ENCODE measurements at places on chromosomes 5 and 9.

DNA sequence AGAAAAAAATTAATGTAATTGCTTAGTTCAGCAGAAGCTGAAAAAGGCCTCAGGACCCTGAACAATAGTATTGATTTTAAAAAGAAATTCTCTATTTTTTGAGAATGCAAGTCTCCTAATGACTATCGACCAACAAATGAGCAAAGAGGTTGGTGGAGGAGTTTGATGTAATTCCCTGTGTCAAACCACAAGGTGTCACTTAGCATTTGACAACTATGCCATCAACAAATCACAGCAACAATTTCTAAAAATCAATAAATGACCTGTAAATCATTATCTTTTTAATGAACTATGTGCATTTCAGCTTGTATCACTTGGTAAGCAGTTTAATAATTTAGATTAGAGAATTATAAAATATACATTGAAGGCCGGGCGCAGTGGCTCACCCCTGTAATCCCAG lies 133.7 kb downstream of the PRELID2 start:
- DNase-seq, result no peak

DNA sequence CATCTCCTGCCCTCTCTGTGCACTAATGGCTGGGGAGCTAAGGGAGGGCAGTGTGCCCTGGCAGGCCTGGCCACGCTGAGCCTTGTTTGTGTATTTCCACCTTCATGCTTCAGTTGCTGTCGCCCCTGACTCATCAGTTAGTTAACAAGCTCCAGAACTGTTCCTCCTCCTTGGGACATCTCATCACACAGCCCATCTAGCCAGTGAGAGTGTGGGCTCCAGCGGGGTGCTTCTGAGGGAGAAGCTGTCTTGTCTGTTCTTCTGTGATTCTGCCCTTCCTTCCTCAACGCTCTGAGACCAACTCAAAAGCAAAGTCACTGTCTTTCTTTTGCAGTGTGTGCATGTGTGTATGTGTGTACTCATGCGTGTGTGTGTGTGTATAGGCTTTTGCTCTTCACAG lies 58.3 kb upstream of the CPEB4 start:
- no peak for DNase-seq

GRCh38 chr5:132372127-132372526 lies 2.6 kb downstream of the SLC22A5 start:
- no peak for DNase-seq

DNA sequence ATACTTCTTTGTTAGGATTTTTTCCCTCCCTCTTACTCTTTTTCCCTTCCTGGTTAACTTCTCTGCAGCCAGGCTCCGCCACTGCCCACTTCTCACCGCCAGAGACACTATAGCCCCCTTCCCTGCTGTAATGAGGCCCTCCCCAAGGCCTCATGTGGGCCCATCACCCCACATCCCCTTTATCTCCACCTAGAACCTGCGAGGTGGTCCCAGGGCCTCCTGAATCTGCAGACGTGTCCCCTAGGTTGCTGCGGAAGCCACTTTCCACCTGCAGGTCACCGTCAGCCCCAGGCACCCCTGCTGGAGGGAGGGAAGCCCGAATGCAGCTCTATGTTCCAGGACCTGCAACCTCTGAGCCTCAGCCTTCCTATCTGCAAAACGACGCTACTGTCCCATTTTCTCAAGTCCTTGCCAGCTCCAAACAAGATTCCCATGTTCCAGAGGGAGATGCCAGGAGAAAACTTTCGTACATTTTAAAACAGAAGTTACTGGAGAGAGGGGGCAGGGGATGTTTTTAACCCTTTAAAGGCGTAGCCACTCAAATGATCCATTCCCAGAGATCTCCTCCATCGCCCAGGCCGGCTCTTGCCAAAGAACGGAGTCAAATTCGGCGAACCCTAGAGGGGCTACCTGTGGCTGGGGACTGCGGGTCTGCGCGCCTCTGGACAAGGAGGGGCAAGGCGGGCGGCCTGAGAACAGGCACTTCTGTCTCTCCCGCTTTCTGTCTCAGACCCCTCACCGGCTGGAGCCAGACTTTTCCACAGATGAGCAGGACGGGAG lies 929 bp downstream of the SH3PXD2B start:
- DNase-seq, result no peak

DNA sequence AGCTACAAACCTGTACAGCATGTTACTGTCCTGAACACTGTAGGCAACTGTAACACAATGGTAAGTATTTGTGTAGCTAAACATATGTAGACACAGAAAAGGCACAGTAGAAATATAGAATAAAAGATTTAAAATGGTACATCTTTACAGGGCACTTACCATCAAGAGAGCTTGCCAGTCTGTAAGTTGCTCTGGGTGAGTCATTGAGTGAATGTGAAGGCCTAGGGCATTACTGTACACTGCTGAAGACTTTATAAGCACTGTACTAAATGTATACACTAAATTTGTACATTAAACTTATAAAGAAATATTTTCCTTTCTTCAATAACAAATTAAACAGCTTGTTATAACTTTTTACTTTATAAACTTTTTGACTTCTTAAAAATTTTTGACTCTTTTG lies 20.5 kb downstream of the ADRB2 start:
- no peak for DNase-seq

DNA sequence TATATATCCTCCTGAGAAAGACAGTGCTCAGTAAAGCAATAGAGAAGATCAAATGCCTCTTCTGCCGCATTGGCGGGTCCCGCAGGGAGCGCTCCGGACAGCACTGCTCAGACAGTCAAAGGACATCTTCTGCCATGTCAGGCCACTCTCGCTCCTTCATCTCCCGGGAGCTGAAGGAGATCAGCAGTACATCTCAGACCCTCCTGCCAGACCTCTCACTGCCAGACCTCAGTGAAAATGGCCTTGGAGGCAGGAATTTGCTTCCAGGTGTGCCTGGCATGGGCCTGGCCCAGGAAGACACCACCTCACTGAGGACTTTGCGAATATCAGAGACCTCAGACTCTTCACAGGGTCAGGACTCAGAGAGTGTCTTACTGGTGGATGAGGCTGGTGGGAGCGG lies 12.2 kb downstream of the PTGER4 start:
- no peak for DNase-seq

- DNase-seq, result no peak
Measured at GRCh38 chr5:150527038-150527437, 19.1 kb downstream of the NDST1 start.

GRCh38 chr9:4970970-4971641 lies 14.0 kb upstream of the JAK2 start:
- peak; percentile 33 for DNase-seq

DNA sequence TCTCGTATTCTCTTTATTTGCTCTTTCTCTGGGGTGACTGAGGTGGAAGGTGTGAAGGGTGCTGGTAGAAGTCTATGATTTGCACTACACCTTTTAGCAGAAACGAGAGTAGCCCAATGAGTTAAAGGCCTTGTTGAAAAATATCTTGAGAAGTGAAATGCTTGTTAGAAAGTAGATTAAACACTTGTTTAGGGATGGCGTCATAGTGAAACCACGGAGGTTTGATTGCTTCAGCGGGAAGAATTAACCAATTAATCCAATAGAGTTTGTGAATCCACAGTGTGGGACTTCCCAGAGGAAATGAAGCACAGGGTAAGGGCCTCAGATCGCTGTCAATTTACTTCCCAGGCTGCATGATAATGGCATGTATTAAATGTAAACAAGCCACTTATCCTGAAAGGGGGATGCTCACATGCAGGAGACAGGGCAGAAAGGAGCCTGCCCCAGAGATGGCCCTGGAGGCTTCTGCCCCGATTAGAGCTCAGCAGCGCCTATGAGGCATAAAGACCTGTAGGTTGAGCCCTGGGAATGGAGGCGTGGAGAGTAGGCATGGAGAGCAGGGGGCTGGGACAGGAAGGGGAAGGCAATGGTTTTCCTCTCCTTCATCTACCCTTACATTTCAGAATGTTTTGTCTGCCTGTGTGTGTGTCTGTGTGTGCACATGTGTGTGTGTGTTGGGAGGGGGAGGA lies 1.5 kb downstream of the FAM170A start:
- no peak for DNase-seq

DNA sequence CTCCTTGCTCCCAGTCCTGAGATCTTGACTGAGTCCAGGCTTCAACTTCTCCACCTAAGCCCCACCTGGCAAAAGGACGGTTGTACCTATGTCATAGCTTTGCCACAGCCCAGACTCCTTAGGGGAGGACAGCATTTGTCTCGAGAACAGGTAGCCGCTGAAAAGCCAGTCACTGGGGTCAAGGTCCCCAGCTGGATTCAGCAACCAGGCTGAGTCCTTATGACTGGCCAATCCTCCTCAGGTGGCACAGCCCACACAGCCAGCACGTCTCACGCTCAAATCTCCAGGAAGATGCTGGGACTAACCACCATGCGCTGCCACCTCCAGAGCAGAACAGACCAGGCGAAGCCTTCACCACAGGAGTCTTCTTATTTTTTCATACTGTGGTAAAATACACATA lies 27.9 kb upstream of the SMU1 start:
- no peak for DNase-seq

GRCh38 chr5:134055015-134055414 lies 50.2 kb upstream of the VDAC1 start:
- DNase-seq, result no peak

DNA sequence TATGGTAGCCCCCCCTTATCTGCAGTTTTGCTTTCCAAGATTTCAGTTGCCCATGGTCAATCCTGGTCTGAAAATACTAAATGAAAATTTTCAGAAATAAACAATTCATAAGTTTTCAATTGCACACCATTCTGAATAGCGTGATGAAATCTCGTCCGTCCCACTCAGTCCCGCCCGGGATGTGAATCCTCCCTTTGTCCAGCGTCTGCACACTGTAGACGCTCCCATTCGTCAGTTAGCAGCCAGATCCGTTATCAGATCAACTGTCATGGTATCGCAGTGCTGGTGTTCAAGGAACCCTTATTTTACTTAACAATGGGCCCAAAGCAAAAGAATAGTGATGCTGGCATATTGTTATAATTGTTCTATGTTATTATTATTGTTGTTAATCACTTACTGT lies 98.6 kb downstream of the TMEM215 start:
- no peak for DNase-seq

DNA sequence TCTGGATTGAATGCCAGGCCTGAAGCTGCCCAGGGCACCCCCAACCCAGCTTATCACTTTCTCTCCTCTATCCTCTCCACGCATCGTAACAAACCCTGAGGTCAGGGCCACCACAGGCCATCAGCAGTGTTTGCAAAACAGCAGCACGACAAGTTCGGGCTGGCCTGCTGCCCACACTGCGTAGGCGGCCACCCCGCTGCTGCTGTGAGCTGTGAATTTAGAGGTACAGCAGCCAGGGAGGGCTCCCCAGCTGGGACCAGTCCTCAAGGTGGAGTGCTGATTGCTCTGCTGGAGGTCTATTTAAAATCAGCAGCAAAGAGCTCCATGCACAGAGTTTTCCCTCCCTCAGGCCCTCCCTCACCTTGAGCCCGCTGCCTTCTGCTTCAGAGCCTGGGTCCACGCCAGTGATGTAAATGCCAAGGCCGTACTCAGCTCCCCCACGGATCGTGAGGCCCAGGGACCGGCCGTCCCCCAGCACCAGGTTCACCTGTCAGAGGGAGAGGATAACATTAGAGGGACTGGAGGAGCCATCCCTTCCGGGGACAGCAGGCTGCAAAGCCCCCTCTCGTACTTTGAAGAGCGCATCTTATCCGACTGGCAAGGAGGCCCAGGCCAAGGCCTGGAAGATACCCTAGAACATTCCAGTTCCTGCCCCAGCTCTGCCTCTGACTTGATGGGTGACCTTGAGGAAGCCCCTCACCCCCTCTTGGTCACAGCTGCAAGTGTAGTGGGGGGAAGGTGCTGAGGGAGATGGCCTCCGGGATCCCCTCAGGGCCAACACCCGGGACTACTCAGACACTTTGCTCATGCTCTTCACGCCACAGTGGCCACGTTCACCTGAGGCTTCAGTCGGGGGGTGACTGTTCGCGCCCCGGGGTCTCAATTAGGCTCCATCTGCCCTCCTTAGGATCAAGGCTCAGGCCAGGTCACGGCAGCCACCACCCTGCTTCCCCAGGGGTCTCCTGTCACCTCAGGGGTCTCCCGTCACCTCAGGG lies 39.1 kb downstream of the WHRN start:
- DNase-seq, result no peak

- DNase-seq, result no peak
Measured at GRCh38 chr9:136104916-136105315, 9.8 kb upstream of the NACC2 start.

- DNase-seq, result no peak
Measured at GRCh38 chr5:36934740-36935356, 58.3 kb downstream of the NIPBL start.

- DNase-seq, result no peak
Measured at GRCh38 chr9:105069696-105070095, 141.7 kb upstream of the ABCA1 start.

DNA sequence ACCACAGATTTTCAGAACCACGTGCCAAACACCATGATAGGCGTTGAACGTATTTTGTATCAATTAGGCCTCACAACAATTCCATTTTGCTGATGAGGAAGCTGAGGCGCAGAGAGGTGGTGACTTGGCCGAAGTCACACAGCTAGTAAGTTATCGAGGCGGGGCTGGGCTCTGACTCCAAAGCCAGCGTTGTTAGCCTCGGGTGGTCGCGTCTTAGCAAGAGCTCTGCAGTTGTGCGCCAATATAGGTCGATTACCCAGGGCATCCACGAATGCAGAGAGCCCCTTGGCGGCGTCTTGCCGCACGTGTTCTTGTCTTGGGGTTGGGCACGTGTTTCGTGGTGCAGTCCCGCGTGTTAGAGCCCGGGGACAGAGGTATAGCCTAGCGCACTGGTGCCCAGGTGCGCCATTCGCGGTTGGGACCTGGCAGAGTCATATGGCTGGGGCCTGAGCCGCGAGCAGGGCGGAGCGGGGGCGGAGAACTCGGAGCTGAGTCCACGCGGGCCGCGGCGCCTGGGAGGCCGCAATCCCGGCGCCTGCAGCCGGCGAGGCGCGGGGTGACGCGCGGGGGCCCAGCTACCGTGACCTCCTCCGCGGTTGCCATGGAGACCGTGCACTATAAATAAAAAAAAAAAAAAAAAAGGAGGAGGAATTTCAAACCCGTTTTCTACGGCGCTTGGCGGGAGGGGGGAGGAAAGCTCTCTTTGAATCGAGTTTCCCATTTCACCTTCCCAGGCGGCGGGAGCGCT lies 62.3 kb downstream of the CXXC5 start:
- DNase-seq, result peak; percentile 59

- no peak for DNase-seq
Measured at GRCh38 chr9:106752581-106752980, 110.4 kb upstream of the ZNF462 start.

DNA sequence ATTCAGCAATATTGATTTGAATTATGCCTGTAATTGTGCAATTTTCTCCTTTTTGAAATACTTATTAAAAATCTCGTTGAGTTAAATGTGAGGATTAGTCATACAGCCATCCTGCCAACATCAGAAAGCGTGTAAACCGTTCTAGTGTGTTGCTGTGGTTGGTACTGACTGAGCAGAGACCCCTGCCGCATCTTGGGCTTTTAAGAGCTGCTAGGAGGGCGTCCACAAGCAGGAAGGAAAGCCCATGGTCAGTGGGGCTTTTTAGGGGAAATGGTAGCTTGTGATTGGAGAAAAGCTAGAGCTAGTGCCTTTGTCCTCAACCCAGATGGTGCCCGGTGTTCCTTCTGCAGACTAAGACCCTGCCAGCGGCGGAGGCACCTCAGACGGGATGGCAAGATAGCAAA lies 1.3 kb downstream of the SDHA start:
- DNase-seq, result peak; percentile 39

- no peak for DNase-seq
Measured at GRCh38 chr5:128146671-128147070, 63.1 kb downstream of the SLC12A2 start.

Measured in CD4-positive, alpha-beta T cell treated with Interleukin-2 at 100 ng/mL for 4 hours (primary cell).